ENCODE measurements at places on chromosomes 5 and 9.

DNA sequence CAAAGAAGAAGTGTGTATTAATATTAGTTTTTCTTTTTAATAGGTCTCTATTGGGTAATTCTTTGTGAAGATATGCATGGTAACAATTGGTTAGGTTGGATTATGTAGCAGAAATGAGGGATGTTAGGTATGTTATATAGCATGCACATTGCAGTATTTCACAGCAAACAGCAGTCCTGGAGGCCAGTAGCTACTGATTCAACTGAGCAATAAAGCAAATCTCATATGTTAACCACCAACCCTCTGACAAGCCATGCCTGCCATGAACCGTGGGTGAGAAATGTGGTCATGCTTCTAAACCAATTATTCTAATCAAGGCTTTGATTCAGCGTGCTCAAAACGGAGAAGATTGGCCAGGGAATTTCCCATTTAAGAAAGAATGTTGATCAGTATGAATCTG lies 313.0 kb upstream of the CDH6 start:
- DNase-seq = no peak

- no peak for DNase-seq
Observed at GRCh38 chr5:124232515-124232914, 513.9 kb downstream of the ZNF608 start.

DNA sequence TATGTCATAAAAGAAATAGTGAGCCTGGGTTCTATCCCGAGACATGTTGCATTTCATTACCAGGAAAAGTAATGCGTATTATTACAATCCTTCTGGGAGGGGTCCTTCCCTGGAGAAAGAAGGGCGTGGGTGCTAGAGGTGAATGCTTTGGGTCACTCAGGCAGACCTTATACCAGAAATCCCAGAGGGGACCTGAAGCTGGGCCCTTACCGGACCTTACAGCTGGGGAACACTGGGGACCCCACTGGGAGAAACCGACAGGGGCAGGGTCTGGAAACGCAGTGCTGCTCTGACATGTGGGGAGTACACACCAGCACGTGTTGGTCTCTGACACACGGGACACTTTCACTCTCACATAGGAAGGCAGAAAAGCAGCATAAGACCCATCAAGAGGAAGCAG lies 71.3 kb downstream of the LMNB1 start:
- no peak for DNase-seq

DNA sequence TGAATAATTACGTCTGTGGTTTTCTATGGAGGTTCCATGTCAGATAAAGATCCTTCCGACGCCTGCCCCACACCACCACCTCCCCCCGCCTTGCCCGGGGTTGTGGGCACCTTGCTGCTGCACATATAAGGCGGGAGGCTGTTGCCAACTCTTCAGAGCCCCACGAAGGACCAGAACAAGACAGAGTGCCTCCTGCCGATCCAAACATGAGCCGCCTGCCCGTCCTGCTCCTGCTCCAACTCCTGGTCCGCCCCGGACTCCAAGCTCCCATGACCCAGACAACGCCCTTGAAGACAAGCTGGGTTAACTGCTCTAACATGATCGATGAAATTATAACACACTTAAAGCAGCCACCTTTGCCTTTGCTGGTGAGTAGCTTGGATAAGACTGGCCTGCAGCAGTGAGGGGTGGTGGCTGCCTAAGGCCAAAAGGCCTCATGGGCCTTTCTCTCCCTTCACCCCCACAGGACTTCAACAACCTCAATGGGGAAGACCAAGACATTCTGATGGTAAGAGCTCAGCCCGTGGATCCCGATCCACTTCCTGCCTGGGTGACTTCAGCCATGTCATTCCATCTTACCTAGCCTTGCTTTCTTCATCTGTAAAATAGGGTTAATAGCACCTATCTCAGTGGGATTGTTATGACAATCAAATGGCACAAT lies at the start of gene IL3:
Gene IL3 (plus strand): TSS at position 155 of the 661 bp plus-strand sequence. CDS start 52 bp downstream, at position 207.
- DNase-seq = no peak

DNA sequence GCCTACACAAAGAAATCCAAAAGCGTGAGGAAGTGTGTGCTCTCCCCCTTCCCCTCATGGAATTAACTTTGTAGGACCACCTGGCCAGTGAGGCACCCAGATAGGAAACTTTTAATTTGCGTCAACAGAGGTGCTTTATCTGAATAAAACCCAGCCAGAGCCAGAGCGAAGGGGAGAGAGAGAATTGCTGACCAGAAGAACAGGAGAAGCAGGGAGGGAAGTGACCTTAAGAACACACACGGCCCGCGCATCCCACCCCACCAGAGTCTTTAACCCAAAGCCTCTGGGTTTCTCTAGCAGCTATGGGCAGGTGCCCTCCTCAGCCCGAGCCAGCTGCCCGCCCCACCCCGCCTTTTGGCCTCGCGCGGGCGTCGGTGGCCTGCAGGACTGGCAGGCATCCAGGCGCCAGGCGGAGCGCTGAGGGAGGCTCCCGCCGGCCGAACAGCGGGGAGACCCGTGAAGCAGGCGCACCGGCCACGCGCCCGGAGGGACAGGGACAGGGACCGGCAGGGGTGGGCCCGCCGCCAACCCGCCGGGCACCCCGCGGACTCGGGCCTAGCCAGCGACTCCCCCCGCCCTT lies 580 bp downstream of the ERAP1 start:
- no peak for DNase-seq

- DNase-seq = no peak
Observed at GRCh38 chr5:156096259-156096658, 230.7 kb upstream of the SGCD start.

GRCh38 chr5:476102-476813 lies 33.3 kb downstream of the EXOC3 start:
- DNase-seq = no peak

DNA sequence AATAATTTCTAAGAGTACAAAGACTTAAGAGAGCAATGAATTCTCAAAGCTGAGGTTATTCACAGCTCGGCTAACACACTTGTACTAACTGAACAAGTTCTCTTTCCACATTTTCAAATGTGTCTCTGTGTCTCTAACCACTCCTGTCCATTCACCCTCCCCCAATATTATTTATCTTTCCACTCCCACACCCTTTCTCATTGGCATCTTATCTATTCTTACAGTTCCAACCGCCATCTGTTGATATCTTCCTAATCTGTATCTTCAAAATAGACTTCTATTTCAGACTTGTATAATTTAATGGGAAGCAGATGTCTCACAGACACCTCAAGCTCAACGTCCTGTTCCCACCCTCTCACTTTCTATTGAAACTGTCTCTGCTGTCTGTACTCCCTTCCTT lies 205.9 kb downstream of the ANXA1 start:
- no peak for DNase-seq

- no peak for DNase-seq
Observed at GRCh38 chr9:2018162-2018643, 3.1 kb downstream of the SMARCA2 start.

DNA sequence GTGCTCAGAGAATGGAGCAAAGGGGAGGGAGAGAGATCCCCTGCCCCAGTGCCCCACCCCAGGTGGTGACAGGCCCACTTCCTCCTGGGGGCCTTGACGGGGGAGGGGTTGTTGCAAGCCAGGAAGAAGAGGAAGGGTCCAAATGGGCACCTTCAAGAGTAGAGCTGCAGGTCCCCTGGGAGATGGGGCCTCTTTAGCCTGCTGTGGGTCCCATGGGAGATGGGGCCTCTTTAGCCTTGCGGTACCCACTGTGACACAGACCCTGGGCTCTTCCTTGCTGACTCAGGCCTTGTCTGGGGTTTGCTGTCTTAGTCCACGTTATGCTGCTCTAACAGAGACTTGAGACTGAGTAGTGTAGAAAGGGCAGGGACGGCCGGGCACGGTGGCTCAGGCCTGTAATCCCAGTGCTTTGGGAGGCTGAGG lies 9.6 kb upstream of the TOR4A start:
- no peak for DNase-seq
